Renal cortex interstitium (tissue), 15 donors: ENCODE measurements at places on chromosomes 3 and 15. TPM values are rescaled to one million over a fixed set of nuclear protein-coding genes. Genes with fewer than 3 reads are reported as not detected.

DNA sequence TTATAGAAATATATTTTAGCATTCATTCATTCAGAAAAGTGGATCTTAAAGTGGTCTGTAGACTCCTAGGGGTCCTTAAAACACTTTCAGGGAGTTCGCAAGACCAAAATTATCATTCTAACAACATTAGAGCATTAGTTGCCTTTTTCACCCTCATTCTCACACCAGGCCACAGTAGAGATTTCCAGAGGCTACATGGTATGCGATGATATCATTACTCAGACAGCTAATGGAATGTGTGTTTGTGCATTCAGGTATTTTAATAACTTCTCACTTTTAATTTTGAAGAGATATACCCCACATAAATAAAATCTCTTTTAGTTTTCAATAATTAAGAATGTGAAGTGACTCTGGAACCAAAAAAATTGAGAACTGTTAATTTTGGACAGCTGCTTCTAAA is 206.9 kb downstream of the NSUN3 start:
- DNase-seq: no peak

DNA sequence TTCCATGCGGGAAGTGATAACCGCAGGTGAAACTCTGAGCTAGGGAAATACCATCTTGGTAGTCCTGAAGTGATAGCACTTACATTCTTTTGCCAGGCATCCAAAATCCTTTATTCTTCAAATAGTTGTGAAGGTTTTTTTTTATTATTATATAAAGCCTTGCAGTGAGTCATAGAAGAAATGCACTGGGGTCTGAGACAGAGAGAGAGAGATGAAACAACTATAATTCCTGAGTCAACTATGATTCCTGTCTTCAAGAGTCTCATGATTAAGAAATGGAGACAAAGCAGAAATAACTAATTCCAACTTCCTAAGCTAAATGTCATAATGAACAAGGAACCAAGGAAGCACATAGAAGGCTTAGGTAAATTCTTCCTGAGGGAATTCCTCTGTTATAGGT is 495.6 kb downstream of the LPP start:
- no peak for DNase-seq

GRCh38 chr15:101243420-101243819 is 8.4 kb downstream of the CHSY1 start:
- no peak for DNase-seq

GRCh38 chr15:74037171-74038117 is 42.9 kb downstream of the PML start:
- DNase-seq: no peak

- no peak for DNase-seq
Measured at GRCh38 chr15:90058308-90058707, 44.0 kb downstream of the IDH2 start.

GRCh38 chr15:65558336-65558735 is 28.1 kb downstream of the HACD3 start:
- DNase-seq: no peak

- no peak for DNase-seq
Measured at GRCh38 chr3:181609030-181609767, 102.5 kb upstream of the SOX2 start.

GRCh38 chr15:53758412-53758811 is 1.1 kb downstream of the WDR72 start:
- DNase-seq: no peak

DNA sequence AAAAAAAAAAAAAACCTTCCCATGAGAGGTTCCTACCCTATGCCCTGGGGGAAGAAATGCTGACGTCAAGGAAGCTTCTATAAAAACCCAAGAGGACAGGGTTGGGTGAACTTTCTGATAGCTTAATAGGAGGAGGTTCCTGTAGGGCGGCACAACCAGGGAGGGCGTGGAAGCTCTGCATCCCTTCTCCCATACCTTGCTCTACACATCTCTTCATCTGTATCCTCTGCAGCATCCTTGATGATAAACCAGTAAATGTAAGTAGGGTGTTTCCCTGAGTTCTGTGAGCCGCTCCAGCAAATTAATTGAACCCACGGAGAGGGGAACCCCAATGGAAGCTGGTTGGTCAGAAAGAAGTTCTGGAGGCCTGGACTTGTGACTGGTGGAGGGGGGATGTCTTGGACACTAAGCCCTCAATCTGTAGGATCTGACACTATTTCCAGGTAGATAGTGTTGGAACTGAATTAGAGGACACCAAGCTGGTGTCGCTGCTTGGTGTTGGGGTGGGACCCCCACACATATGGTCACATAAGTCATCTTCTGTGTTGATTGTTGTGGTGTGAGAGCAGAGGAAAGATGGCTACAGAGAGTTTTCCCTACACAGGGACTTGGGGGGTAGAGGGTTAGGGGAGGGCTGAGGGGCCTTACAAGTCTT is 91.5 kb downstream of the ST6GAL1 start:
- no peak for DNase-seq

- no peak for DNase-seq
Measured at GRCh38 chr15:91561371-91562100, 292.0 kb upstream of the SLCO3A1 start.

DNA sequence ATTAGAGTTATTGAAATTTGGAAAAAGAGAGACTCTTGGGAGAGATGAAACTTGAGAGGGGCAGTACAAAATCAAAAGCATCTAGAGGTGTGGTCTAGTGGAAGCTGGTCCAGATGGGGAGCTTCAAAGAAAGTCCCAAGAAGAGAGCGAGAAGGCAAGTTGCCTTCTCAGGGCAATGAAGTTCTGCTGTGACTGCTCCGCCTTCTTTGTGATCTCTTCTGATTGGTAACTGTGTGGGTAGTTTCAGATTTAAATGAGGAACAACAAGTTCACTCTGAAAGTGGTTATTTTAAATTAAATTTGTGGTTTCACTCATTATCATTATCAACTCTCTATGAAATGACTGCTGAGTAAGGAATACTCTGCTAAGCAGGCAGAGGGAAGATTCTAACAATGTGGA is 233.3 kb downstream of the NLGN1 start:
- DNase-seq: no peak

DNA sequence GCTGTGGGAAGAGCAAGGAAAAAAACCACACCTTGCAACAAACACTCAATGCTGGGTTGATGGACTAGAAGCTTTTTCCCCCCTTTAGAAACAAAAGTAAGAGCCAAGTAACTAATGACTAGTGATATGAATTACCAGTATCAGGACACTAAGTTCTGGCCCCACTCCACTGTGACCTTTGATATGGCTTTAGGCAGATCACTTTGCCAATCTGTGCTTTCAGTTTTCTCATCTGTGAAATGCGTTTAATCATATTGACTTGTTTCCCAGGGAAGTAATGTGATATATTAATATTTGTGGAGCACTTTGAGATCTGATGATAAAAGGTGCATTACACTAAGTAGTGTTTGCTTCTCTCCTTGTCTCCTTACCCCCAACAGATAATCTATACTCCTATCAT is 319.3 kb upstream of the SATB1 start:
- DNase-seq: no peak

DNA sequence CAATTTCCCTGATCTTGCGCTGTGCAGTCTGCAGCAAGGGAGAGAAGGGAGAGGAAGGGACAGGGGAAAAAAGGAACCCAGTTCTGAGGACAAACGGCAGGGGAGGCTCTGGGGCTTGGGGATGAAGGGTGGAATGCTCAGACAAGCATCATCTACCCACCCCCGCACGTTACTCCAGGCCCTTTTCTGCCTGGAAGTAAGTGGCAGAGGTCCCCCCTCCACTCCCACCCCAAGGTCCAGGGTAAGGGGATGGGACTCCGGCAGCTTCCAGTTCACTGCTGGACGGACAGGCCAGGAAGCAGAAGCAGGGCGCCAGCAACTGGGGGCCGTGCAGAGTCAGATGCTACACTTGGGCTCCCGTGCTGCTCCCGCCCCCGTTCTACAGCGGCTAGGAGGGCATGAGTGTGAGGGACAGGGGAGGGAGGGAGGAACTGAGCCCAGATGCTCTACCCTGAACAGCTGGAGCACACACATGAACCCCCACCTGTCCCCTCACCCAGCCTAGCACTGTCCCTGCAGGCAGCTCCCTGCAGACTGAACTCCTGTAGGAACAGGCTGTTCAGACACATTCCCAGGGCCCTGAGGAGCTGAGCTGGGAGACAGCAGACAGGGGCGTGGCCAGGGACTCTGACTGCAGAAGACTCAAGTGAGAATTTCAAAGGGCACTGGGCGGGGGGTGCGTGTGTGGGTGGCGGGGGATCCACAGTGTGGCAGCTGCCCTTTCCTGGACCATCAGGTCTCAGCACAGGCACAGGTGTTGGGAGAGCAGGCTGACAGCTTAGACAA is 59.7 kb downstream of the SENP2 start:
- DNase-seq: no peak

DNA sequence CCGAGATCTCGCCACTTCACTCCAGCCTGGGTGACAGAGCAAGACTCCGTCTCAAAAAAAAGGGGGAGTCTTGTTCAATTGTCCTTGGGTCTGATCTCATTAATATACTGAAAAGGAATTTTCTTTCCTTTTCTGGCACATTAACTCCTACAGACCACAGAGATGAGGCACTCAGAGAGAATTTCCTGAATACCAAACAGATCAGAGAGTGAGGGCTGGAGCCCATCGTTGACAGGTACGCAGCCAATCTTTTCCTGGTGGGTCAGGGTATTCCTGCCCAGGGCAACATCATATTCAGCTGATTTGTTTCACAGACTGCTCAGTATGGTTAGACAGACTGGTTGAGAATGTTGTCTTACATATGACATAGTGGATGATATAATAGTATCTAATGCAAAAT is 82.8 kb upstream of the TNFSF10 start:
- no peak for DNase-seq

- DNase-seq: no peak
Measured at GRCh38 chr15:50904211-50904610, 4.3 kb upstream of the AP4E1 start.

GRCh38 chr3:23991683-23992628 is 46.9 kb downstream of the NR1D2 start:
- no peak for DNase-seq

GRCh38 chr3:52522651-52523251 is 10.9 kb downstream of the NT5DC2 start:
- no peak for DNase-seq

GRCh38 chr15:45583731-45584639 is 3.2 kb upstream of the BLOC1S6 start:
- no peak for DNase-seq

- DNase-seq: no peak
Measured at GRCh38 chr15:64464276-64465005, 4.1 kb downstream of the ZNF609 start.

GRCh38 chr3:15460891-15461531 is 33.6 kb downstream of the EAF1 start:
- no peak for DNase-seq

Gene IGSF10
- 3.6 TPM for polyA plus RNA-seq

Gene BFSP2
- polyA plus RNA-seq: not detected

Gene AHSG
- 2.2 TPM for polyA plus RNA-seq

Gene CTDSPL
- polyA plus RNA-seq: 114 TPM

Gene FANCD2OS
- polyA plus RNA-seq: not detected

Gene HCLS1
- 7.6 TPM for polyA plus RNA-seq

Gene IL20RB
- 0.30 TPM for polyA plus RNA-seq

Gene C3orf80
- 0.39 TPM for polyA plus RNA-seq

Gene CATSPER2
- polyA plus RNA-seq: 5.2 TPM

Gene COL6A5
- 0.04 TPM for polyA plus RNA-seq

Gene GABRB3
- 5.7 TPM for polyA plus RNA-seq

Gene HIGD2B
- polyA plus RNA-seq: not detected
